Activated CD4-positive, alpha-beta T cell treated with anti-CD3 and anti-CD28 coated beads, Interleukin-2, amount 10 ng/mL, durations not matched to agents 7 days and 5 days (primary cell): ENCODE measurements at places on chromosomes 3 and 15.

- DNase-seq = no peak
These were observed 58.6 kb downstream of the MAP2K5 start for GRCh38 chr15:67601073-67601472.

GRCh38 chr3:101203411-101203810, 117.0 kb downstream of the IMPG2 start:
- DNase-seq = no peak

GRCh38 chr3:196617256-196617655, 22.2 kb upstream of the NRROS start:
- DNase-seq = no peak

DNA sequence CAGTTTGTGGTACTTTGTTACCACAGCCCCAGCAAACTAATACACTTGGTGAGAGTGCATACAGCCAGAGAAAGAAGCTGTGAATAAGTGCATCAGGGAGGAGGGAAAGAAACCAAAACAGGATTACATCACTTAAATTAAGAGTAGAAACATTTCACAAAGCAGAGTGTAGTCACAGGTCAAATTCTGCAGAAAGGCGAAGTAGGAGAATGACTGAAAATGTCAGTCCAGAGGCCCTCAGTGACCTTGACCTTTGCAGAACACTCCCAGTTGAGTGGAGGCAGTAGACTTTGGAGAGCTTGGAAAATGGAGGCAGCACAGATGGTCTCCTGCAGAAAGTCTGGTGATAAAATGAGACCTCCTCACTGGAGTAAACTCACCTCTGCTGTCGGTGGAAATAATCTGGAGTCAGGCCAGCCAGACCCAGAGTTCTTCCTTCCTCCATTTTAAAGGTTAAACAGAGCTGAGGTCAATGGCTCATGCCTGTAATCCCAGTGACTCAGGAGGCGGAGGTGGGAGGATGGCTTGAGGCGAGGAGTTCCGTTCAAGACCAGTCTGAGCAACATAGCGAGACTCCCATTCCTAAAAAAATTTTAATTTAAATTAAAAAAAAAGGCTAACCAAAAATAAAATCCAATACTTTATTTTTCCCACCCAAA, 5.0 kb downstream of the CD86 start:
- no peak for DNase-seq

GRCh38 chr3:76859596-76859995, 180.3 kb upstream of the ROBO2 start:
- DNase-seq = no peak

- no peak for DNase-seq
These were observed 4.2 kb downstream of the MAPKBP1 start for GRCh38 chr15:41778521-41778920.

DNA sequence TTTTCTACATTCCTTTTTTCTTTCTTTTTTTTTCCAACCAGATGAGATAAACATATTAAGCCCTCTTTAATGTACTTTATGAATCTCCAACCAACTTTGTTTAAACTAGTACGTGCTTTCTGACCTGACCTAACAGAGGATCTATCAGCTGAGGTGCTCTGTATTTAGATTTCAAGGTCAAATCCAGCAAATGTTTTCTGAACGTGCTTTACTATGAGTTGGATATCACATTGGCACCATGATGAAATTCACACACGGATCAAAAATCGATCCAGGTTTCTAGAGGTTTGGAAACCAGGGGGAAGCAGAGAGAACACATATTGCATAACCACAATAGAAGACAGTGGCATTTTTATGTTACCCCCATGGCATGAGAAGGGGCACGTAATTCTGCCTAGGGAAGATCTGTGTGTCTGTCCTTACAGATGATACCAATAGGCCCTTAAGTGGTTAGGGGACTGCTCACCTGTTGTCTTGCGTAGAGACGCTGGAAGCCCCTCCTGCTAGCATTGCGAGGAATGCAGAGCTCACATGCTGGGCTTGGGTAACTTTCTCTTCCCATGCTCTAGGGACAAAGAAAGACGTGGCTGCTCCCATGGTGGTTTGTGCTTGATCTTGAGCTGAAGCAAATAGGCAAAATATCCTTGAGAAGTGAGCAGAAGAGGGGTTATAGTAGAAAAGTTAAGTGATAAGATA, 59.3 kb upstream of the ABHD10 start:
- DNase-seq = no peak

GRCh38 chr3:158384019-158384418, 187.0 kb upstream of the MLF1 start:
- DNase-seq = no peak

- DNase-seq = no peak
These were observed 41.0 kb upstream of the C15orf61 start for GRCh38 chr15:67479781-67480505.

- peak; percentile 61 for DNase-seq
These were observed at the start of the genes CCR5AS and CCRL2 for GRCh38 chr3:46406788-46407611. CCR5AS (minus strand) TSS chr3:46407066. CCRL2 (plus strand) TSS chr3:46407259; CDS start chr3:46408080, 821 bp downstream.

GRCh38 chr15:48500595-48500994, 144.9 kb downstream of the FBN1 start:
- DNase-seq = no peak

- DNase-seq = no peak
These were observed 23.2 kb downstream of the CYFIP1 start for GRCh38 chr15:22956978-22957260.

- DNase-seq = peak; percentile 37
These were observed 238.7 kb upstream of the P2RY1 start for GRCh38 chr3:152595975-152596821.

GRCh38 chr3:114435386-114436115, 141.7 kb downstream of the TIGIT start:
- DNase-seq = no peak

DNA sequence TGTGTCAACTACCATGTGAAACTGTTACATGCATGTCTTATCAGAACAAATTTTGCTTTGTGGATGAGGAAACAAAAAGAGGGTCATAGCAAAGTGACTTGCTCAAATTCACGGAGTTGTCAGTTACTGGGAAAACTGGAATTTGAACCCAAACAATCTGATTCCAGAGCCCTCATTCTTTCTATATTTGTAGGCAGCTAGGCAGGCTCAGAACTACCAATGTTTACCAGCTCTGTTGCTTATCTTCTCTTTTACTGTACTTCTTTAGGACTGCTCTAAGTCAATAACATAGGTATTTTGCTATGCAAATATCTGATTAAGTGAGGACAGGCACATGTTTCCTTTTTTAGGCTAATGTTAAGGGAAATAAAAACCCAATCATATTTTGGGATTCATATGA, 450.5 kb downstream of the ZPLD1 start:
- DNase-seq = no peak
